Skin of body (tissue), 3 donors: ENCODE measurements at places on chromosomes 1 and 21. TPM values are rescaled to one million over a fixed set of nuclear protein-coding genes. Genes with fewer than 3 reads are reported as not detected.

The AMIGO1 gene
- 3.5 TPM for total RNA-seq

GRCh38 chr1:220767312-220768125 lies 19.2 kb upstream of the MTARC1 start:
- DNase-seq = no peak

DNA sequence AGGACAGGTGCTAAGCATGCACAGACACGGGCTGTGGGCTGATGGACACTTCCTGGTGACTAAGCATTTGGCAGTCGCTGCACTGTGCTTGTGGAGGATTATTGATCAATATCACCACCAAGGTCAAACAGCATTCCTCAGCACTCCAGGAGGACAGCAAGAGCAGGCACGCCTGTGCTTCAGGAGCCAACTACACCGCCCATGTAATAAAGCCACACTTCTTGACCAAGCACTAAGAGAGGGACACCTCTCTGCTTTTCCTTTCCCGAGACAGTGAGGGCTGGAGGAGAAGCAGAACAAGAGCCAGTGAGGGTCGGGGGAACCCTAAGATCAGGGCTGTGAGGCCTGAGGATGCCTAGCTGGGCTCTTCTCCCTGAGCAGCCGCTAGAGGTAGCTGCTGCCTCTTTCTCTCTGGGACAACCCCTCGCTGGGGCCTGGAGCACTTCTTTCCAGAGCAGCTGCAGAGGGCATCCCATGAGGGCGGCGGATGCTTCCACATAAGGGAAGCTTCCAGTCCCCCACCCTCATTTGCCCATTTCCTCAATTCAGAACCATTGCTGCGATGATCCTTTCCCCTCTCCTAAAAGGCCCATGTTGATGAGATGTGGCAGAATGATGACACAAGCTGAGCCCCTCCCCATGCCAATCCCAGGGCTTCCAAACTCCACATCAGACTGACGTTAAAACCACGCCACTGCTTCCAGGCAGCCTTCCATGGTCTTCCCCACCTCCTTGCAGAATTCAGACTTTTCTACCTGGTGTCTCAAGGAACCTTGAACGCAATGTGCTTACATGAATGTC lies 19.1 kb downstream of the RAB7B start:
- peak; percentile 53 for DNase-seq

DNA sequence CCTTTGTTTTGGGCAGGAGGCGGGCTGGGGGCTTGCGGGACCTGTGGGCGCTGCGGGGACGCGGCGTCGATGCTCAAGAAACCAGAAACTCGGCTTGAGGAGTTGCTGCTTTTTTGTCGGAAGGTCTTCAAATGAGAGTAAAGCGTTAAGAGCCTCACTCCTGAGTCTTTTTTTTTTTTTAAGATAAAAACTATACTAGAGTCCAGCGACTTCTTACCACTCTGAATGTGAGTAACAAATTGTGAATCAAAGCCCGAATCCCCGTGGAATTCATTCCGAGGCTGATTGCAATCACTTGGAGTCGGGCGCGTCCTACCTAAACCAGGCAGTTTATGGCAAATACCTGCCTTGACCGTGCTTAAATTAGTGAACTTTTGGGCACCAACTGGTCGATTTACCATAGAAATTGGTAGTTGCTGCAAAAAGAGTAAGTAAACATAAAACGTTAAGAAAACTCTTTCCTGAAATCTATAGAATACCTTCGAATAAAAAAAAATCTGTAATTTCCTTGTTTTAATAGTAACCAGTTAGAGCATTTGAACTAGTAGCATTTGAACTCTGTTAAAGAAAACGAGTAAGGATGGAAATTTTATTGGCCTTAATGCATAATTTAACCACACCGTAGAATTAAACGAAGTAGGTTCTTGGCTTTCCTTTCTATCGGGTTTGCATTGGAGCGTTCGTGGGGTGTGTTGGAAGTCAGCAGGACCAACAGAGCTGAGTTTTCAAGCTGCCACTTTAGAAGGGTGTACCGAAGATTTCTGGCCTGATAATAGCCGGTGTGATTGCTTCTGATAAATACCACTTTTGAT lies 769 bp downstream of the GPSM2 start:
- DNase-seq = no peak

DNA sequence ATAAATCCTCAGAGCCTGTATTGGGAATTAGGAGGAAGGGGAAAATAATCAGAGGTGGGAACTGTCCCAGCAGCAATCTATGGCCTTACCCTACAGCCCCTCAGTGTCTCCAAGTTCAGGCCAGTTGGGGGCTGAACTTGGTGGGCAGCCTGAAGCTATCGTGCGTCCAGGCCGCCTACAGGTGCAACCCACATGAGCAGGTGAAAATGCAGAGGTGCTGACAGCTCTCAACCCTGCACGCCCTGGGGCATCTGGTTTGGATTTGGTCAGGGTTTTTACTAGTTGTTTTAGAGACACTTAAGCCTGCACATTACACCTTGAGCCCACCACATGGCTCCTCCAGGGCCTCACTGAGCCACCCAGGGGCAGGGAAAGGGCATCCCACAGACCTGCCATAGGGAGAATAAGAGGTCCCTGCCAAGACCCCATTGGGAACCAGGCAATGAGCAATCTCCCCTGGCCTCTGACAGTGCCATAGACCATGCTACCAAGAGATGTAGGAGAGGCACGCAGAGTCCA lies 209.5 kb downstream of the FOXD2 start:
- DNase-seq = no peak

- DNase-seq = no peak
Observed at GRCh38 chr1:11918799-11919519, 7.3 kb downstream of the KIAA2013 start.

DNA sequence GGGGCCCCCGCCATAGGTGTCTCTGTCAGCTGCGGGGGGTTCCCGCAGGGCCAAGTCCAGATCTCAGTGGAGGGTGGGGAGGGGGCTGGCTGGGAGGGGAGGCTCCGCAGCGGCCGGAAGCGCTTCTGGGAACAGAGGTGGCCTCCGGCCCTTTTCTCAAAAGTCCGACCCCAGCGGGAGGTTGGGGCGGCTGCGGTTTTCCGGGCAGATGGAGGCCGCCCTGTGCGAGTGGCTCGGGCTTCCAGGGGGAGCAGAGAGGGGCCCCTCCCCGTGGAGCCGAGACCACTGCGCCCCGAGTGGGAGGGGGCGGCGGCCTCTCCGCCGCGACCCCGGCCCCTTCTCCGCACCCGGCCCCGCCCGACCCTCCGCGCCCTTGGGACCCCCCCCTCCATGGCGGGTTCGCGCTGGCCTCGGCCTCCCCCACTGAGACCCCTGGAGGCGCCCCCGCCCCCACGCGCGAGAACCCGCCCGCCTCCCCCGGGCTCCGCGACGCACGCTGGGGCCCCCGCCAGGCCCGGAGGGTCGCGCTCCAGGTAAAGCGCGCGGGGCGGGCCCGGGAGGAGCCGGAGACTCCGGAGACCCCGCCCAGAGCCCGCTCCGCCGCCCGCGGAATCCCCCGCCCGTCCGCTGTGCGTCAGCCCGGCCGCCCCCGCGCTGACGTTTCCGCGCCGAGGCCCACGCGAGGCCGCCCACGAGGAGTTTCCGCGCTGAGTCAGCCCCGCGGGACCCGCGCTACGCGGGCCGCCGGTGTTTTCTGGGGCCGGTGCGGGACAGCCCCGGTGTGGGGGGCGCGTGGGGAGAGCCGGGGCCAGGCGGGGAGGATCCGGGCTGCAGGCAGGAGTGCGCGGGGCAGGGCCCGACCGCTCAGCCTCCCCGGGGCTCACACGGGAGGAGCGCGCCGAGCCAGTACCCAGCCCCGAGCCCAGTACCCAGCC lies 5.2 kb downstream of the TNFRSF18 start:
- no peak for DNase-seq

The ARHGEF16 gene
- total RNA-seq = 5.4 TPM

DNA sequence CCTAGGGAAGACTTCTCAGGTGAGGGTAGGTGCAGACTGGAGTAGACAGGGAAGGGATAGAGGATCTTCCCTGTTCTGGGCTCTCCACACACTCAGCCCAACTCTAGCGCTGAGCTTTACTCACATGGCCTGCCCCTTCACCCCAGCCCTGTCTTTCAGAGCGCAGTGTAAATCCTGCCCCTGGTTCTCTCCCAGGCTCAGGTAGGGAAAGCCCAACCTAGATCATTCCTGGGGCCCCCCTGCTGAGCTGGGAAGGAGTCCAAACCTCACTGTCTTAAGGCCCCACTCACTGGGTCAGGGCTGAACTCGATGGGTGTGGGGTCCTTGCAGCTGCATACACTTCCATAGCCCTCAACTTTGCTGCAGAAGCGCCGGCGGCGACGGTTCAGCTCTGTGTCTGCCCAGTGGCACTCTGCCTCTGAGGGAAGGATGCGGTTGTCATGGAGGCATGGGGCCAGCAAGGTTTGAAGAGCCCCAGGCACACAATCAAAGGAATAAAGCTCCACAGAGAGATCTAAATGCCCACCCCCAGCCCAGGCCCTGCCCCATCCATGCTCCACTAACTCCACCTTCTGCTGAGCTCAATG lies 4.2 kb downstream of the POMGNT1 start:
- DNase-seq = no peak

DNA sequence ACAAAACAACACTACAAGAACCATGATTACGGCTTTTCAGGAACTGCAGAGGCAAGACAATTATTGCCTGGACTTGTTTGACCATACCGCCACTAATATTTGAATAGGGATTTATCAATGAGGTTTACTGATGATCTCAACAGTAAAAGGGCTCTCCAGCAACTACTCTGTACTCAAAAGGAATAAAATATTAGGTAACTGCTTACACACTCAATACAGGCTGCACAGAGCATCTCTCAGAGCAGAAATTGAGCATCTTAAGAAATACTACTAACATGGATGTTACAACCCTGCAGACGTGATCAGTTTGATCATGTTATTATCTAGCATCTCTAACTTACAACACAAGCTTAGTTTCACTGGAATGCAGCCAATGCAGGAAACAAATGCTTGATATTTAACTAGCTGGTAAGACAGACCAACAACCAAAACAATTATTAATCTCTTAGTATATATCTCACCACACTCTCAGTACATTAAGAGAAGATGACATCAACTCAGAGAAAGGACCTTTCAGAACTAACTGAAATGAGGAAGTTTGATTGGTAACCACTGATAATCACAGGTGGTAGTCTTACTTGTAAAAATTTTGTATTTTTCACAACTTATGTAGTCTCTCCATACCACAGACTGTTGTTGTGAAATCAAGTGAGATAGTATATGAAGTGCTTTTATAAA lies 52.2 kb downstream of the PUM1 start:
- no peak for DNase-seq

- DNase-seq = no peak
Observed at GRCh38 chr1:233463333-233463732, 135.8 kb downstream of the MAP3K21 start.

- DNase-seq = no peak
Observed at GRCh38 chr1:109466452-109467300, at the start of gene SYPL2. SYPL2 (plus strand) TSS chr1:109466546; CDS start chr1:109466844, 298 bp downstream.

The TCEA3 gene
- 66.2 TPM for total RNA-seq

DNA sequence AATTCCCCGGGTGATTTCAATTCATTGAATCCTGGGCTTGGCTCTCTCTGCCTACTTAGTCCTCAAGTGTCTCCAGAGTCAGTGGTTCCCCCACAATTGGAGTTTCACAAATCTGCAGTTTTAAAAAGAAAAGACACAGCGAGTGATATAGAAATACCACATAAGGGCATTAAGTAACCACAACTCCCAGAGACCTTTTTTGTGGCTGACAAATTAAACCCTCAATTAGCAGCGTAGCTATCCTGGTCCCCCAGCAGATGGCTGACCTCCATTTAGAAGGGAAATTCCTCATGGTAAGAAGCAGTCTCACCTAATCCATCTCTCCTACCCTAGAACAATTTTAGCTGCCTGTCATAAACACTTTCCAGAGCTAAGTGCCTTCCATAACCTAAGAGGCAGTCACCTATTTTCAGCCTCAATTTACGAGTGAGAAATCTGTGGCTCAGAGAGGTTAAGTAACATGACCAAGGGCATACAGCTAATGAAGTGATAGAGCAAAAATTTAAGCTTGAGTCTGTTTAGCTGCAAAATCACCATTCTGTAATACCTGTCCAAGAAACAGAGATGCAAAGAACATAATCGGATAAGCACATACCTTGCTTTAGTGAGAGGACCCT lies 56.0 kb upstream of the NBPF3 start:
- DNase-seq = peak; percentile 2

The IGSF5 gene
- total RNA-seq = not detected

DNA sequence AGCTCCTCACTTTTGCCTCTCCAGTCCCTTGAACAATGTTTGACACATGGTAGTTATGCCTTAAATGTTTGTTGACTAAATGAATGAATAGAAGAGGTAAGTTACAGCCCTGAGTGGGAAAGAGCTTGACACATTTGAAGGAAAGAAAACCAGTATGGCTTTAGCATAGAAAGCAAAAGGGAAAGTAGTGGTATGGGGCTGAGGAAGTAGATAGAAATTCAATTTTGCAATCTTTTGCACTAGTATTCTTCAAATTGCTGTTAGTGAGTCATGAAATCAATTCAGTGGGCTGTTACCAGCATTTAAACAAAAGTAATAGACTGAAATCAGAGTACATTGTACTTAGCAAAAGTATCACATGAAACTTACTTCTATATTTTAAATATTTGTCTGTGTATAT lies 21.1 kb downstream of the PLA2G4A start:
- no peak for DNase-seq

- DNase-seq = no peak
Observed at GRCh38 chr21:32094804-32095203, 184.0 kb downstream of the MIS18A start.
